ENCODE measurements at places on chromosomes 3 and 15.

DNA sequence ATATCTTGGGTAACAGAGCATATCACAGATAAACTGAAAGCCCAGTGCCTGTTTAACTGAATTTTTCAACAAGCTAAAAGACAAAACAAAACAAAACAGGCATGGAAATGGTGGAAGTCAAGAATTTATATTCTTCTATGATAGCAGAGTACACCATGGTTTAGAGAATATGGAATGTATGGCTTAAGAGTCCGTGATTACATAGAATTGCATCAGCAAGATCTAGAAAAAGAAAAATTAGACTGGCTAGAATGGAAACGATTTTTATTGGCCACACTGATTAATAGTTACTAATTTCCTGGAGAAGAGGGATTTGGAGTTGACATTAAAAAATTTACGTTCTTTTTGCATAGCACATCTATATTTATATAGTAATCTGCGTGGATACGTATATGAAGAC is 435.2 kb upstream of the DPPA4 start:
- DNase-seq: no peak

DNA sequence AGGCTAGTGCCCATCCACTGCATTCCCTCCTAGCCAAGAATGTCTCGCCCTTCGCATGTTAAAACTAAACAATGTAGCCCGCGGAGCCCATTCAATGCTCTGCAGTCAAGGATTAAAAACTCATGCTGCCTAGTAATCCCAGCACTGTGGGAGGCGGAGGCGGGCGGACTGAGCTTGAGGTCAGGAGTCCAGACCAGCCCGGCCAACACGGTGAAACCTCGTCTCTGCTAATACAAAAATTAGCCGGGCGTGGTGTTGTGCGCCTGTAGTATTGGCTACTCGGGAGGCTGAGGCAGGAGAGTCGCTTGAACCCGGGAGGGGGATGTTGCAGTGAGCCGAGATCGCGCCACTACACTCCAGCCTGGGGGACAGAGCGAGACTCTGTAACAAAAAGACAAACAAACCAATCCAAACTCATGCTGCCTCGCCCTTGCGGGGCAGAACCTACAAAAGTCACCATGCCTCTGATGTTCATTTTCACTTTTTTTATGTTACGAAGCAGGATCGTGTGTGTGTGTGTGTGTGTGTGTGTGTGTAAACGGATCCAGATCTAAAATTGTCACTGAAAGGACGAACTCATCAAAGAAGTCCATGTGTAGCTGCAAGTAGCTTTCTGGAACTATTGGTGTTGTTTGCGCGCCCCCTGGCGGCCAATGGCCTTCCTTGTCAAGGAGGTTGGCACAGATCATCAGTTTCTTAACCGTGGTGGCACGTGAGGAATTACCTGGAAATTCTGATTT is 54.8 kb upstream of the SPESP1 start:
- DNase-seq: peak; percentile 80

GRCh38 chr3:32992310-32992686 is 40.9 kb downstream of the CCR4 start:
- DNase-seq: no peak

DNA sequence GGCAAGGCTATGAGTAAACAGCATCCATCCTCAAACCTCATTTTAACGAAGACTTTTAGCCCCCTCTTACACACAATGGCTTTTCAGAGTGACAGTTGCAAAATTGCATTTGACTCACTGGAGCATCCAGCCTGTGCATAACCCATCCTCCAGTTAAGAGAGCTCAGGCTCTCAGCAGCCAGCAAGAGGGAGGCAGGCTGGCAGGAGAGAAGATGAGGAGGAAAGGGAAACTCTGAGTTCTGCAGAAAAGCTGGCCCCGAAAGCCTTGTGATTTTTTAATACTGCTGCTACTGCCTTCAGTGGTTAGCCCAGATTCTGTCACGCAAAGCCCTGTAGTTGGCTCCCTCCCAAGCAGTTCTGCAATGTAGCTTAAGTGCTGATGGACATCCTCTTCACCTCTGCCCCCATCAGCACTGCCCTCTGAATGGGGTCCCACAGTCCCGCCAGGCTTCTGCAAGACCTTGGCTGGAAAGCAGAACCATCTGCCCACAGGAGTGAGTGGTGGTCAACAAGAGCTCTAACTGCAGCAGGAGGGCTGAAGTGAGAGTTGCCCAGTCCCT is 371.3 kb downstream of the EPHB1 start:
- no peak for DNase-seq

DNA sequence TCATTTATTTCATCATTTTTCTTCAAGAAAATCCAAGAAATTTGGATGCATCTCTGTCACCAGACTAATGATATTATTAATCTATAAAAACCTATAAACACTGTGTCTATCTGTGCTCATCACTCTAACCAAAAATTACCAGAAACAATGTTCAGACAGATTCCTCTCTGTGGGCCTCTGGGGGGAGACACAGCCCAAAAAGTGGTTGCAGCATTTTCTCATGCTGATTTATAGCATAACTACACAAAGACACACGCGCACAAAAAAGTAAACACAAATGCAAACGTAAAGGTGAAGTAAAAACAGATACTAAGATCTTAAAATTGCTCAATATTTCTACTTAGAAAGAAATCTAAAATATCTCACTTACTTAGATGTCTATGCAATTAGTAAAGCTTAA is 976.0 kb downstream of the GBE1 start:
- DNase-seq: no peak

DNA sequence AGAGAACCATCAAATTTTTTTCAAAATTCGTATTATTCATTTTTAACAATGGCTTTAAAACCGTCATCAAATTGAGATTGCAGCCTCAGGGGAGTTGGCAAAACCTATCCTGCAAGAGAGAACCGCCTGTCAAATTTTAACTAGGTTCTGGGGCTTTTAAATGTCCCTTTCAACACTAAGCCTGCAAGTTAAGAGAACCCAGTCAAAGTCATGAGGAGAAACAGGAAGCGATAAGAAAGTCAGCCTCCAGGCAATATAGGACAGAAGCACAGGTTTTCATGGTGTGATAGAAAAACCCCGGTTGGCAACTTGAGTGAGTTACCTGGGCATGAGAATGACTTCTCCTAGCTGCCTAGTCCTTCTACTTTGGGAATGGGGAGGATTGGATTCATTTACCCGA is 59.8 kb downstream of the CPNE4 start:
- no peak for DNase-seq

GRCh38 chr3:108017587-108017986 is 73.2 kb downstream of the CD47 start:
- no peak for DNase-seq

All from stimulated activated effector memory CD8-positive, alpha-beta T cell treated with anti-CD3 and anti-CD28 coated beads, Interleukin-12 subunit alpha, Interleukin-12 subunit beta, amount 100 ng/mL, for 72 hours (primary cell).